Activated T-helper 1 cell treated with Interleukin-2 at 50 U/mL for 16 hours (primary cell): ENCODE measurements at places on chromosomes 11 and 22.

GRCh38 chr11:128341280-128342248 lies 245.8 kb downstream of the ETS1 start:
- peak; percentile 26 for DNase-seq

GRCh38 chr11:11579012-11579988 lies 42.5 kb downstream of the GALNT18 start:
- no peak for DNase-seq

DNA sequence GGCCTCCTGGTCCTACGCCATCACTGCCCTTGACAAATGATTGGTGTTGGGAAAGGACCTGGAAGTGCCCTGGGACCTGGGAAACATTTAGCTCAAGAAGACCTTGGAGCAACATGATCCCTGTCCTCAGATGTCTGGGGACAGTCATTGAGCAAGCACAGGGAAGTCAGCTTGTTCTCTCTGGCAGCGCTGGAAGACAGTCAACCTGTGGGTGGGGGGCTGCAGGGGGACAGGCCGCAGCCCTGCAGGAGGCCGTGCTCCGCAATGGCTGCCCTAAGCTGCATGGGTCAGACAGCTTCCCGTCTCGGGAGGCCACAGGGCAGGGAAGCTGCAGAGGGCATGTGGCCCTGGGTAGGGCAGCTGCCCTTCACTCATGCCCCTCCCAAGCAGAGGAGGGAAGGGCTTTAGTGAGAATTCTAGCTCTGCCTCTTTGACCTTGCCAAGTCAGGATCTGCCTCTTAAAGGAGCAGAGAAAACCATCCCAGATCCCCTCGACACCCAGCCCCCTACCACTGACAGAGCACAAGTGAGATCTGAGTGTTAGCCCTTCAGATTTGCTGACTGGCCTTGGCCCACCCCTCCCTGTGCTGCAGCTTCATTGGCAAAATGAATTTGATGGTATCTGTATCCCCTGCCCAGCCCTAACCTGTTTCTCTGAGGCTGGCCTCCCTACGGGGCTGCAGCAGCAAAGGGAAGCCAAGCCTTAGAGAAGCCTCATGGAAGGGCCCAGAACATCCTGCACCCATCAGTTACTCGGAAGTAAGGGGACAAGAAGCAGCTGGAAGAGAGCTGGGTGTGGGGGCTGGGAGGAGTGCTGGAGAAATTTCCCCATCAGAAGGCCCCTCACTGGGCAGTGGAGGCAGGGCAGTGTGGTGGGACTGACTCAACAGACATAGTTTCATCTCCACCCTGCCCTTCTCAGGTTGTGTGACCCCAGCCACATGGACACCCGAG lies 6.2 kb upstream of the SREBF2 start:
- no peak for DNase-seq

GRCh38 chr22:27538666-27539065 lies 262.9 kb downstream of the MN1 start:
- DNase-seq, result no peak

DNA sequence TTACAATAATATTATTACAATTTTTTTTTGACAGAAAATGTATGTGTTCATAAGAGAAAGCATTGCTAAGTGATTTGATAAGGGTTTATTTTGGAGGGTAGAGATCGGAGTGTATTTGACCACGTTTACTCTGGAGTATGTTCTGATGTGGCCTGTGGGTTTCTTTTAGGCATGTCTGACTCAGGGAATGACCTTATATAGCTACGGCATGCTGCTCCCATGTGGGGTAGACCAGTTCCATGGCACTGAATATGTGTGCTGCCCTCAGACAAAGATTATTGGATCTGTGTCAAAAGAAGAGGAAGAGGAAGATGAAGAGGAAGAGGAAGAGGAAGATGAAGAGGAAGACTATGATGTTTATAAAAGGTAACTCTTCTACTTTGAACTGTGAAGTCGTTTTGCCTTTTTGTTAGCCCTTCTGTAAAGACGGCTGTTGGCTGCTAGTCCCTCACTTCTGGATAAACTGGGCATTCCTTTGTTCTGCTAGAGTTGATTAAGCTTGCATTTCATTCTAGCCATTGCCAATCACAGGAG lies 38.1 kb upstream of the ST14 start:
- no peak for DNase-seq
